Activated T-helper 2 cell treated with anti-CD3 and anti-CD28 coated beads, Interferon-gamma antibody, Interleukin-2, Interleukin-4, amounts not matched to agents 10 μg/mL and 5 μg/mL and 100 μg/mL, durations not matched to agents 14 hours and 24 hours and 36 hours (primary cell): ENCODE measurements at places on chromosomes 11 and 22. TPM values are rescaled to one million over a fixed set of nuclear protein-coding genes. Genes with fewer than 3 reads are reported as not detected.

Gene TSGA10IP
- not detected in 2 replicates for total RNA-seq

Gene KRTAP5-2
- not detected in 2 replicates for total RNA-seq

Gene SHISA8
- total RNA-seq, result 1.0 and 1.7 TPM in 2 replicates

Gene DNAJB13
- 0.44 and 0.52 TPM in 2 replicates for total RNA-seq

Gene ARSA
- 25.0 TPM in 2 replicates for total RNA-seq

Gene SPDYC
- total RNA-seq, result not detected in 2 replicates

Gene RCE1
- 27.5 and 27.8 TPM in 2 replicates for total RNA-seq

Gene PAK1
- 39.0 and 40.7 TPM in 2 replicates for total RNA-seq

Gene FIBIN
- total RNA-seq, result not detected in 2 replicates

Gene SAA4
- total RNA-seq, result not detected in 2 replicates

Gene OR51B4
- not detected in 2 replicates for total RNA-seq

Gene PTPN5
- total RNA-seq, result not detected in 2 replicates

Gene CD248
- not detected in 2 replicates for total RNA-seq

Gene DDX25
- not detected in 2 replicates for total RNA-seq

Gene KLHL35
- total RNA-seq, result 0.87 and 1.6 TPM in 2 replicates

Gene HTR3B
- not detected in 2 replicates for total RNA-seq

Gene SUSD2
- 0.32 and 0.64 TPM in 2 replicates for total RNA-seq

Gene DDI1
- not detected in 2 replicates for total RNA-seq

Gene ZNRF3
- total RNA-seq, result 0.82 and 1.1 TPM in 2 replicates

Gene FSHB
- not detected in 2 replicates for total RNA-seq

Gene MPZL3
- total RNA-seq, result 49.5 and 49.7 TPM in 2 replicates

Gene RTN3
- total RNA-seq, result 61.1 and 64.1 TPM in 2 replicates

Gene HBG2
- total RNA-seq, result not detected in 2 replicates

Gene OR2AG2
- 0.34 and 0.60 TPM in 2 replicates for total RNA-seq

Gene APOBEC3F
- total RNA-seq, result 23.8 and 24.1 TPM in 2 replicates

Gene PGA5
- not detected in 2 replicates for total RNA-seq

Gene INS
- total RNA-seq, result not detected in 2 replicates

Gene FAM181B
- not detected in 2 replicates for total RNA-seq

Gene POGLUT3
- total RNA-seq, result 9.9 and 10.0 TPM in 2 replicates

Gene ACR
- total RNA-seq, result not detected in 2 replicates

Gene CDC42EP1
- total RNA-seq, result 0.74 and 1.1 TPM in 2 replicates

Gene GDPD4
- not detected in 2 replicates for total RNA-seq

Gene GGTLC2
- total RNA-seq, result not detected in 2 replicates

Gene KLHDC7B
- 3.0 and 3.3 TPM in 2 replicates for total RNA-seq

Gene PGR
- not detected in 2 replicates for total RNA-seq

Gene MS4A15
- total RNA-seq, result not detected in 2 replicates

Gene RAG1
- 0.05 and 0.21 TPM in 2 replicates for total RNA-seq

Gene DEAF1
- total RNA-seq, result 61.2 and 72.0 TPM in 2 replicates

Gene KCNK7
- total RNA-seq, result 0.78 and 2.0 TPM in 2 replicates

Gene LMNTD2
- 1.1 and 1.3 TPM in 2 replicates for total RNA-seq
